ENCODE measurements at places on chromosomes 5 and 9.
A peak's percentile ranks its signal among the peaks of the same experiment; 100 is the strongest.

DNA sequence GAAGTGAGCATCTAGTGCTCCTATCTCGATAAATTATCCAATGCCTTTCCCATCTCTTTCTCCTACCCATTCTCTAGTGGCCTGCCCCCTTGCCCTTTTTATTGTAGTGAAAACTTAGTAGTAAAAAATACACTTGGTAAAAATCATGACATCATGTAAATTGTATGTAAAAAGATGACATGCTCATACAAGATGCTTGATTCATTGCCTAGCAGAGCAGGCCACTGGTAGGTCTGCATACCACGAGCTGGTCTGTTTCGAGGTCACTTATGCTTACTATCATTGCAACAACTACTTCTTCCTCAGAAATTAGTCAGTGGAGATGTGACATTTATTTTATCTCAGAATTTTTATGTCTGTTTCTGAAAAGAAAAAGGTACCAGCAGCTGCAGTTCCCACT, 177.3 kb downstream of the C9orf152 start:
- DNase-seq: no peak

DNA sequence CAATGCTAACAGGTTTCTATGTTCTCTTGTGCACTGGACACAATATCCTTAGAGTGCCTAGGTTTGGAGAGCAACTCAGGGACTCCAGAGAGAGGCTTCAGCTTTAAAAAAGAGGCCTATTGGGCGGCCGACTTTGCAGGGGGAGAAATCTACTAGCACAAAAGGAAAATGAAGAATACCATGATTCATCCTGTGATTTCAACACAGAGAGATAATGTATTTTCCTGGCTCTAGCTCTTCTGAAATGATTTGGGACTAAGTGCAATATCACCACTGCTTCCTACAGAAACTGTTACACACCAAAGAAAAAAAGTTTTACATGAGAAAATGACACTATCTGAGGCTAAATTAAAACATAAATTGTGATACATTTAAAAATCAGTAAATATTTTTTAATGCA, 146.1 kb upstream of the TSLP start:
- DNase-seq: no peak

DNA sequence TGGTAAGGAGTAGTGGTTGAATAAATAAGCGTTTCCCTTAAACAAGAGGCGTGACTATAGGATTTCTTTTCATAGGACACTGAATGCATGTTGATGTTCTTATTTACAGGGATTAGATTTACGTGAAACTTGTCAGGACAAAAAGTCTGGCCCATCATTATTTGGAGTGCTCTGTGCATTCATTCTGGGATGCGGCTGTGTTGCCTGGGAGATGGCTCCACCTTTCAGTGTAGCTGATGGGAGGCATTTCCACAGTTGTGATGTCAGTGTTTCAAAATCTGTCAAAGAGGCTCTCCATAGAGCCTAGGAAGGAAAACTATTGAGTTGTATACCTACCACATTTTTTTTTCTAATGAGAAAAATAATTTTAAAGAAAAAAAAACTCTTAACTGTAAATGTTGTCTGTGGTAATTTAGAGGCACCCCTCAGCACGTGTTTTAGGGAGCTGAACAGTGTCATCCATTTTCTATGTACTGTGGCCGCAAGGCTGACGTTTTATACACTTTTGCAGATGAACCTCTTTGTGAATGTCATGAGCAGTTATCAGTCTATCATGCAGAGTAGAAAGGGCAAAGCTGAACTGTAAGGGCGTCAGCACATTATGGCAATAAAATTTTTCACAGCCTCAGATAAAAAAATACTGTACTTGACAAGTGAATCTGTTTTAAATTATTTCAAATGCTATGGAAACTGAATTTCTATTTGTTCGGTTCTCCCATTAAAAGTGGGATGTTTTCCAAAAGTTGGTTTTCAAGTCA, 202.7 kb downstream of the PBX3 start:
- no peak for DNase-seq

DNA sequence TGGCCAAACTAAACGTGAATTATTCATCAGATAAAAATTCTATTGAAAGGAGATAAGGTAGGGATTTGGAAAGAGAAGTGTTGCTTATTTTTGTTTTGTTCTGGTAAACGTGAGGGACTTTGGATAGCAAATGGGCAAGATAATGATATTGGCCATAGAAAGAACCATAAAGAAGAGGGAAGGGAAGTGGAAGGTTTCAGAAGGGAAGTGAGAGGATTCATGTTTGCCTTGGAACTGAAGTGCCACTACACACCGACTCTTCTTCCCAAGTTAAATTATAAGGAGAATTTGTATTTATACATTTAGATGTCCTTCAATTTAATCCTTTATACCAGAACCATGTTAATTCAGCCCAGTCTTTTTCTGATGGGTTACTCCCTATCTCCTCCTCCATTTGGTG, 42.1 kb upstream of the TAF11L2 start:
- DNase-seq: no peak

DNA sequence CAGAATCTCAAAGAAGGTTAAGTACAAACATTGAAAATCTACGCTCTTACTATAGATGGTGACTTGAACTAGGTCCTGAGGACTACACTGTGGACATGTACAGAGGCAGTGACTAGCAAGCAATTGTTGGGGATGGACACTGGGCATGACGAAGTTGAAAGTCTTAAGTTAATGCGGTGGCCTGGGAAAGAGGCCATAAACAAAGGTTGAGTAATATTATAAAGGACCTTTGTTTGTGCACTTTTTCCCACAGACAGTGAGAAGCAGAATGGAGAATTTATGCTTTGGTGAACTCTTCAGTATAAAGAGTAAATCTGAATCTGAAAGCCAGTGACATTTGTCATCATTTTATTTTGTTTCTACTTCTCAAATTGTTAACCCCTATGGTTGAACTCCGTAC, 15.3 kb downstream of the ALDH1A1 start:
- no peak for DNase-seq

GRCh38 chr5:28313953-28314352, 1275.6 kb upstream of the CDH9 start:
- DNase-seq: no peak

- no peak for DNase-seq
These were observed 93.0 kb downstream of the FANCC start for GRCh38 chr9:95224376-95225019.

DNA sequence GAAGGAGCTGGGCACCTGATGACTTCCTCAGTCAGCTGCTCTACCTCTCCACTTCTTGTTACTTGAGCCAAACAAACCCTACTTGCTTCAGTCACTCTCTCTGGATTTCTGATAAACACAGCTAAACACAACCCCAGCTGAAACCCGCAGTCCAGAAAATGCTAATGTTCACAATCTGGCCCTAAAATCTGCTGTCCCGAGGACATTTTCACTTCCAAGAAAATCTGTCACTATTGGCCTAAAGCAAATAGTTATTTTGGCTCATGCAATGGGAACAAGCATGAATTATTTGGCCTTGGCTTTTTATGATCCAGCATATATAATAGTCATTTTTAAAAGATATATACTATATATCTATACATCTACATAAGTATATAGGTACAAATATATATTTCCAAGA, 19.1 kb downstream of the FAM81B start:
- DNase-seq: peak; percentile 19

DNA sequence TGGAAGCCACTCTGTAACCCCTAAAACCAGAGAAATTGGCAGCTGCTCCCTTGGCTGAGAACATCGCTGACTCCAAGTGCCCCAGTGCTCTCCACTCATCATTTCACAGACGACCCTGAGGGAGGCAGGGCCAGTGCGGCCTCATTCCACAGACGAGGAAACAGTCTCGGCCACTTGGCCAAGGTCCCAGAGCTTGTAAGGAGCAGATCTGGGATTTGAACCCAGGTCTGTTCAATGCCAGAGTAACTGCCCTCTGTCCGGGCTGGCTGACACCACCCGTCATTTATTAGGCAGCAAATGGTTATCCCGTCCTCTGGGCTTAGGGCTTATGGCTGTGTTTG, 19.9 kb upstream of the IER5L start:
- no peak for DNase-seq

- peak; percentile 90 for DNase-seq
These were observed 52.6 kb downstream of the GNA14 start for GRCh38 chr9:77595426-77596095.

GRCh38 chr9:105972466-105973204, 278.3 kb downstream of the TMEM38B start:
- DNase-seq: no peak

- DNase-seq: no peak
These were observed 22.3 kb downstream of the PDE8B start for GRCh38 chr5:77232574-77233358.

GRCh38 chr5:9099689-9100088, 446.2 kb downstream of the SEMA5A start:
- DNase-seq: no peak

- DNase-seq: no peak
These were observed 341.2 kb upstream of the IRX2 start for GRCh38 chr5:3092664-3093063.
